ENCODE measurements at places on chromosomes 4 and X.
A peak's percentile ranks its signal among the peaks of the same experiment; 100 is the strongest.

GRCh38 chr4:54032558-54033135 is 31.8 kb downstream of the CHIC2 start:
- no peak for DNase-seq

GRCh38 chr4:165505958-165506837 is 127.4 kb downstream of the CPE start:
- peak; percentile 70 for DNase-seq

GRCh38 chr4:120472447-120473131 is 405.9 kb upstream of the MAD2L1 start:
- DNase-seq: no peak

GRCh38 chr4:147853706-147854105 is 121.8 kb downstream of the ARHGAP10 start:
- peak; percentile 43 for DNase-seq

DNA sequence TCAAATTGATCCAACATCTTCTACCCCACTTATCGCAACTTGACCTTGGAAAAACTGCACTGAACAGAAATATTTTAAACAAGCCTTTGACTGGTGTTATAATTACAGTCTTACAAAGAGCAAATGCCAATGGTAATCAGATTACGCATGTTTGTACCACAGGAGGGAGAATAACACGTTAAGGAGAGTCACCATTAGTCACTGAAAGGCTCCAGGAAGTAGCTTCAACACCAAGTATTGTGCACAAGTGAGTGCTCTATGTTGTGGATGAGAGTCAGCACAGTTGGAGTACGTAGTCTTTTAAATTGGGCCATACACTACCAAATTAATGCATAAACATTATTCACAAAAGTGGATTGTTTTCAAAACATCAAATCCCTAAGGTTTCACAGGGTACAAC is 1081.5 kb upstream of the TENM3 start:
- no peak for DNase-seq

- DNase-seq: no peak
Observed at GRCh38 chr4:43763029-43763610, 685.5 kb downstream of the KCTD8 start.

GRCh38 chr4:158929939-158930638 is 161.3 kb downstream of the FNIP2 start:
- DNase-seq: no peak
